Foreskin keratinocyte (primary cell): ENCODE measurements at places on chromosomes 11 and 22. TPM values are rescaled to one million over a fixed set of nuclear protein-coding genes. Genes with fewer than 3 reads are reported as not detected.
A peak's percentile ranks its signal among the peaks of the same experiment; 100 is the strongest.

Gene C22orf23
- 0.10 and 0.21 TPM in 2 replicates for total RNA-seq

- no peak for DNase-seq
Measured at GRCh38 chr11:73431396-73431795, 55.2 kb downstream of the RELT start.

- DNase-seq: no peak
Measured at GRCh38 chr11:35321532-35322317, 97.6 kb downstream of the SLC1A2 start.

- DNase-seq: peak; percentile 57
Measured at GRCh38 chr11:106482917-106483785, 405.7 kb downstream of the AASDHPPT start.

Gene SMTNL1
- total RNA-seq: not detected in 2 replicates

GRCh38 chr11:122809866-122810265 is 28.4 kb upstream of the CRTAM start:
- no peak for DNase-seq

DNA sequence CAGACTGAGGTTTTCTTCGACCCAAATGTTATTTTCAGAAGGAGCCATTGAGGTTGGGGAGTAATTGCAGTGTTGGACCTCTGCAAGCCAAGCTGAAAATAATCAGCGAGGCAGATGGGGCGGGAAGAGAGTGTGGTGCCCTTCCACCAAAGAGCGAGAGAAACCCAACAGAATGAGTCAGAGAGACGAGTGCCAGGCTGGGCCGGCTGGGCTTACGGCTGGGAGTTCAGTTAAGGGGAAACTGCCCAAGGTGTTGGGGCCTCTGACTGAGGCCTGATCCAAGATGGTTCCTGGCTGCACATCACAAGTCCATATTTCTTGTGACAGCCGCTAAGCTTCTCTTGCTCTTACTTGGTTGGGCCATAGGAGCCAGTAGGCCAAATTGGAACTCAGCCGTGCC is 30.4 kb upstream of the CREB3L1 start:
- DNase-seq: no peak

Gene SOX6
- 6.6 and 6.9 TPM in 2 replicates for total RNA-seq

DNA sequence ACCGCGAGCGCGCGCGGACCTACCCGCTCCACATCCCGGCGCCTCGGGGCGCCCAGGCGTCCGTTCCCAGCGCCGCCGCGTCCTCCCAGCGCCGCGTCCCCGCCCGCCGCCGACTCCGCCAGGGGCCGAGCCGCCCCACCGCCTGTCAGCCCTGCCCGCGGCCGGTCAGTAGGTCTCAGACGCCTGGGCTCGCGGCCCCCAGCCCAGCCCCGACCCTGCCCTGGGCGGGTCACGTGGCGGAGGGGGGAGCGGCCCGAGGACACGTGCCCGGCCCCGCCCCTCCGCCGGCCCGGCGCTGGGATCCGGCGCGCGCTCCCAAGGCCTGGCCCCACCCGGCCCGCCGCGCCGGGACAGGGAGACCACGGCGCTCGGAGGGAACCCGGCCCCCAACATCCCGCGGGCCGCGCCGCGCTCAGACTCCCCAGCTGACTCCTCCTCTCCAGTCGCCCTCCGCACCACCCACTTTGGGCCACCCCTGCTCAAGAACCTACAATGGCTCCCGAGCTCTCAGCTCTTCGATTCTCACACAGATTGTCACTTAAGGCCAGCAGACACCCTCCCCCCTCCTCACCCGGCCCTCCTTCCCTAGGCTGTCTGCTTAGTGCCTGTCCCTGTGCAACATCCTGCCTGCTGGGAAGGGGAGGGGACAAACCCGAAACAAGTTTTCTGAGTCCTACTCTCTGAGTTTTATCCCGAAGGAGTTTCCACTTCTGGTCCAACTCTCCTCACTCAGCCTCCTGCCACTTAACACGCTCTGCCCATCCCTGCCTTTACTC is at the start of gene RAB3IL1:
TSS of gene RAB3IL1 (minus strand) at position 233 of the 776 bp plus-strand sequence. CDS start at position 34, 199 bp downstream.
- no peak for DNase-seq

DNA sequence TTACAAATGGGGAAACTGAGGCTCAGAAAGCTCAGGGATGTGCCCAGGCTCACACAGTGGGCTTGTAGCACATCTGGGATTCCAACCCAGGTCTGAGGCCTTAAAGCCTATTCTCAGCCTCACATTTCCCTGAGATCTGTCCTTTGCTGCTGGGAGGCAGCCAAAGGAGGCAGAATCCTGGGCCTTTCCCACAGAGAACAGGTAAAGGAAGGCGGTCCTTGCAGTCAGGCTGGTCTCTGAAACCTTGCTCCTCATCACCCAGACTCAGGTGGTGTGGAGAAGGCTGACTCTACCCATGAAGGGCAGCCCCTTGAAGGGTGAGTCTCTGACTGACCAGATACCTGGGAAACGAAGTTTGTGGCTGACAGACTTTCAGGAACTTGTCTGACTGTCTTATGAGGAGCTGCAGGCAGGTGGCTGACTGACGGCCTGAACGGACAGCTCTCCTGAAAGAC is 7.8 kb downstream of the SLCO2B1 start:
- DNase-seq: no peak

Gene LRRC55
- not detected in 2 replicates for total RNA-seq

DNA sequence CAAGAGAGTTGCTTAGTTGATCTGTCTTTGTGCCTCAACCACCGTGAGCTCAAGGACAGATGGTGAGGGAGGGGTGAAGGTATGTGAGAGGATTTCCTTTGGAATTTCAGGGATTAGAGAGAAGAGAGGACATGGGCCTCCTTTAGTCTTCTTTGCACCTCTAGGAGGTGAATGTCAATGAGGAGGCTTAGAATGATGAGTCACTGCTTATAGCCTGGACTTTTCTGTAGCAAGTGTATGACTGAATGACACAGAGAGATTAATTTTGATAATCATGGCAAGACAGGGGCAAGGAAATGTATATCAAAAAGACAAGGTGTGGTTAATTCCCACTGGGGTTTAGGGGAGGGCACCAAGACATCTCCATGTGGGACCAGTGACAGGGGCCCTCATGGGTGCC is 947.3 kb upstream of the TENM4 start:
- DNase-seq: peak; percentile 26

DNA sequence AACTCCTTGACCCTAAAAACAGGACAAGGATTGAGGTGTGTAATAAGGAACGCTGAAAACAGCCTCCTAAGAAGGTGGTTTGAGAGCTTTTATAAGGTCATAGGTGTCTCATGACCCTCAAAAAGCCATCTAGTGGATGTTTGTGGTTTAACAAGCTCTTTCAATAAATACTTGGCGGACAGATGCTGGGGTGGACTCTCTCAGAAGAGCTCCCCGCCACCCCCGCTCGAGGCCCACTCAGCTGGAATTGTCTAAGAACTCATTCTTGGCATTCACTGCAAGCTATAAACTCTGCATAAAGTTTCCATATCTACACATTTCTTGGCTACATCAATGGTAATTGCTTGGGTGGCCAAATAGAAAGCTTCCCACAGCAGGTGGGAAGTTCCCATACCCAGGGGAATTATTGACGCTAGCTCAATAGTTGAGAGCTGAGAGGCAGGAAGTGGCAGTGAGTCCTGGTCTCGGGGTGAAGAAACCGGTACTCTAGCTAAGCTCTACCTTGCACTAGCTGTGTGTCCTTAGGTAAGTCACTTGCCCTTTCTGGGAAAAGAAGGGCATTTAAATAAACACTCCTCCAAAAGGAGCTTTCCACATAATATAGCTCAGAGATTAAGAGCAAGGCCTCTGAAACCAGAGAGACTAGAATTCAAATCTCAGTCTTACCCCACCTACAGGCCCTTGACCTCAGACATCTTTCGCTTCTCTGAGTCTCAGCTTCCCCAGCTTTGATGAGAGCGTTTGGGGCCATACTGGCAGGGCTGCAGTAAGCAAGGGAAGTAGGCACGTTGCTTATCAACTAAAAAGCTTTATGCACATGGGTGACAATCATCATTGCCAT is 6.4 kb downstream of the MS4A15 start:
- DNase-seq: no peak

- no peak for DNase-seq
Measured at GRCh38 chr22:32341122-32341740, 16.4 kb upstream of the RFPL3 start.

GRCh38 chr22:42879371-42880021 is 22.4 kb upstream of the ARFGAP3 start:
- DNase-seq: no peak

DNA sequence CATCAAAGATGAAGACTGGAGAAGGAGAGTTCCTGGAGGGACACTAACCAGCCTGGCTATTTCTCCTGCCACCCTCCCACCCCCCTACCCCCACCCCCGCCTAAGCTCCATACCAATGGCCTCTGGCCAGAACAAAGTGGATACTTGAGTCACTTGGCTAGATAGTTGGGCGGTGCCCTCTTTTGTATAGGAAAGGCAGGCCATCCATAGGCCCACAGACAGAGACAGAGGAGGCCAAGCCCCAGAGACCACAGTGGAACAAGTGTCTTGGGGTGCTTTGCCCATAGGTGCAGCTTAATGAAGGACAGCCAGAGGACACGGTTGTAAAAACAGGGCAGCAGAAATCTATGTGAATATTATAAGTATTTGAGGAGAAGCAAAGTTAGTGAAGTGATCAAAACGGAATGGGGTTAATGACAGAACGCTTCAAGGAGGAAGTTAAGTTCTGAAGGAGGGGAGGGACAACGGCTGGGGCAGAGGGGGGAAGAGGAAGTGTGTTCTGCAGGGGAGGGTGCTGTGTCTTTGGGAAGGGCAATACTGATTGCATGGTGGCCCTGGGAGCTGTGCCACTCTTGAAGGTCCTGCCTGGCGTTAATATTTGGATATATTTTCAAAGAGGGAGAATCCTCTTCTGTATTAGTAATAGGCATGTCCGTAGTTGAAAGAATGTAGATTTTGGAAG is 32.7 kb downstream of the FLI1 start:
- DNase-seq: no peak

GRCh38 chr11:45042560-45042959 is 91.9 kb upstream of the TP53I11 start:
- peak; percentile 8 for DNase-seq

- no peak for DNase-seq
Measured at GRCh38 chr11:62419314-62419929, 589 bp downstream of the SCGB1A1 start.

- DNase-seq: no peak
Measured at GRCh38 chr11:34476849-34477248, 36.7 kb downstream of the ELF5 start.

- no peak for DNase-seq
Measured at GRCh38 chr11:119617340-119617713, 111.7 kb downstream of the NECTIN1 start.

Gene MS4A6A
- total RNA-seq: not detected in 2 replicates
